Foreskin fibroblast (primary cell): ENCODE measurements at places on chromosomes 7 and 10.

DNA sequence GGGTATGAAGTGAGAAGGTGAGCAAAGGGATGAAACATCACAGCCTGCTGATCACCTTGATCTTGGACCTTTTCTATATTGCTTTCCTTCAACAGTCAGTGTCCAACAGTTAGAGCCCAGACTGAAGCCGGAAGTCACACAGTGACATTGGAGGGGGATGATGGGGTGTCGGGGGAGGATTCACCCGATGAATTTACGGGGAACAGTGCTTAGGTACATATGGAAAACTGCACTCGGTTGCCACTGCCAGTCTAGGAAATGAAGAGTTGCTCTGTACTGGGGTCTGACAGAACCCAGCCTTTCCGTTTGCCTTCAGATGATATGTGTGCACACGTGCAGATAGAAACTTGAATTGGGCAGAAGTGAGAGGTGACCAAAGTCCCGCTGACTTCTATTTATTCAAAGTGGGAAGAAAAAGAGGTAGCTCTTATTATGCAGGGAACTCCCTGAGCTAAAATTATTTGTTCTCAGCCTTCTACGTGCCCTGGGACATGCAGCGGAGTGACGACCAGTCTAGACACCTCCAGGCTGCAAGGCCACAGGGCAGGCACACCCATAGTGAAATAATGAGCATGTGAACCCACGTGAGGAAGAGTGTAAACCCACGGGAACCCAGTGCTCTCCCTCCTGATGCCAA, 107.2 kb upstream of the INHBA start:
- no peak for DNase-seq

- DNase-seq = no peak
Measured at GRCh38 chr7:20438694-20439376, 108.1 kb downstream of the ITGB8 start.

DNA sequence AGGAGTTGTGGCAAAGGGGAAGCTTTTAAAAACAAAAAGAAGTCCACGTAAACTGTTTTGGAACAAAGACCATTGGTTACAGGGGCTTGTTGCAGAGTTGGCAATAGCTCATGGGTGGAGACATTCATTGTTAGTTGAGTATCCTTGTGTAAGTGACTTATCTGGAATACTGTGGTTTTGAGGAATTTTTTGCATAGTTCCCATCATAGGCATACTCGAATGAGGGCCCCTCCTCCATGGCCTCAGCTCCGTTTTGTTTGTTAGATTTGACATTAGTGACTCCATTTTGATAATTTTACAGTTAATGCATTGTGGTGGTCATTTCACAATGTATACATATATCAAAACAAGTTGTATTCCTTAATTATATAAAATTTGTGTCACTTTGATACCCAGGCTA, 12.8 kb upstream of the SMKR1 start:
- no peak for DNase-seq

DNA sequence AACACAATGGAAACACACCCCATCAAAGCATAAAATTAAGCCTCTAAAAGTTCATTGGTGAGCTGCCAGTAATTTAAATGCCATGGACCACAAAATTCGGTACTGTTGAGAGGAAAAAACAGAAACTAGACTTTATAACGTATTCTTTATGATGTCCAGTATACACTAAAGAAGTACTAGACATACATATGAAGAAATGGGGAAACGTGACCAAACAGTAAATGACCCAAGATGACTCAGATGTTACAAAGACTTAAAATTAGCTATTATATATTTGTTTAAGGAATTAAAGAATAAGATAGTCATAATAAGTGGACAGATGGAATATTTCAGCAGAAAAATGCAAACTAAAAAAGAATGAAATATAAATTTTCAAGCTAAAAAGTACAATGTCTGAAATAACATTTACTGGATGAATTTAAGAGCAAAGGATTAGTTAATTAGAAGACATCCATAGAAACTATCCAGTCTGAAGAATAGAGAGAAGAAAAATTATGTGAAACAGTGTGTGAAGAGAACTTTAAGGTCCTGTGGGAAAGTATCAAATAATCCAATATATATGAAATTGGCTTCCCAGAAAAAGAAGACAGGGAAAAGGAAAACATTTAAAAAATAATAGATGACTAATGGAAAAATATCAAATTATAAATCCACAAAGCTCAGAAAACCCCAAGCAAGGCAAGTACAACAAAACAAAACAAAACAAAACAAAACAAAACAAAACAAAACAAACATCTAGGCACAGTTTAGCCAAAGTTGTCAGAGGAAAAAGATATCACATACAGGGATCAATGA, 69.4 kb downstream of the SAMD9 start:
- peak; percentile 69 for DNase-seq

DNA sequence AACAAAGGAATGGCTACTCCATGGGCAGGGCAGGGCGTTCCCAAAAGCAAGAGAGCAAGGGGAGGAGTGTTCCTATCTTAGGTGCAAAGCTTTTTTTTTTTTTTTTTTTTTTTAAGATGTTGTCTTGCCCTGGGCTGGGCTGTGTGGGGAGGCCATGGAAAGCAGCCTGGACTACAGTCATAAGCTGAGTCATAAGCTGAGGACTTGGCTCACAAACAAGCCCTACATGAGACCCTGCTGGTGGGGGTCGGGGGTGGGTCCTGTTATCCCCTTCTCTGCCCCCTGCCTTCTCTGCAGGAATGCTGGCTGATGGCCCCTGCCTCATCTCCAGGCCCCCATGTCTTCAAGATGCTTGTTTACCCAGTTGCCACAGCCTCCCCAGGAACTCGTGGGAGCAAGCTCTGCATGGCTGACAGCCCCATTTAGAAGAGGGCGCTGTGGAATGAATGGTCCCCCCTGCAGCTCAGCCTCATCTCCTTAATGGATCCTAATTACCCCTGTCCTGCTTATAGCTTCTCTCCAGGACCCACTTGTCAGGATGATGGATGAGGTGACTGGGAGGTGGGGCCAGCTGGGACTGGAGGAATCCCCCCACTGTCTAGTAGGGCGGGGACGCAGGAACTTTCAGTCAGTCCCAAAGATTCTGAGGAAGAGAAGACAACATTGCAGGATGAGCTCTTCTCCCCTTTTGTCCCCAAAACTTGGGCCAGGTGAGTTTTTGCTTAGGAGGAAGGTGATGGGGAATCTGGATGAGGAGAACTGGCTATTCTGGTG, 340.8 kb upstream of the PODXL start:
- no peak for DNase-seq
